ENCODE measurements at places on chromosomes 3 and 15. TPM values are rescaled to one million over a fixed set of nuclear protein-coding genes. Genes with fewer than 3 reads are reported as not detected.

The ST3GAL6 gene
- total RNA-seq, result 8.3 TPM

The CP gene
- 1.1 TPM for total RNA-seq

The FBXO40 gene
- total RNA-seq, result 0.04 TPM

The FES gene
- 9.7 TPM for total RNA-seq

The EFCC1 gene
- 0.16 TPM for total RNA-seq

The VEPH1 gene
- 9.2 TPM for total RNA-seq

The GABPB1 gene
- 25.0 TPM for total RNA-seq

The TMEM212 gene
- total RNA-seq, result not detected

The DNAJA4 gene
- 10.1 TPM for total RNA-seq

The ZKSCAN7 gene
- 8.9 TPM for total RNA-seq

The LSMEM2 gene
- total RNA-seq, result 0.57 TPM

- DNase-seq, result no peak
Observed at GRCh38 chr3:197522183-197522715, 33.5 kb downstream of the BDH1 start.

- DNase-seq, result no peak
Observed at GRCh38 chr15:78842519-78842918, 30.2 kb upstream of the MORF4L1 start.

DNA sequence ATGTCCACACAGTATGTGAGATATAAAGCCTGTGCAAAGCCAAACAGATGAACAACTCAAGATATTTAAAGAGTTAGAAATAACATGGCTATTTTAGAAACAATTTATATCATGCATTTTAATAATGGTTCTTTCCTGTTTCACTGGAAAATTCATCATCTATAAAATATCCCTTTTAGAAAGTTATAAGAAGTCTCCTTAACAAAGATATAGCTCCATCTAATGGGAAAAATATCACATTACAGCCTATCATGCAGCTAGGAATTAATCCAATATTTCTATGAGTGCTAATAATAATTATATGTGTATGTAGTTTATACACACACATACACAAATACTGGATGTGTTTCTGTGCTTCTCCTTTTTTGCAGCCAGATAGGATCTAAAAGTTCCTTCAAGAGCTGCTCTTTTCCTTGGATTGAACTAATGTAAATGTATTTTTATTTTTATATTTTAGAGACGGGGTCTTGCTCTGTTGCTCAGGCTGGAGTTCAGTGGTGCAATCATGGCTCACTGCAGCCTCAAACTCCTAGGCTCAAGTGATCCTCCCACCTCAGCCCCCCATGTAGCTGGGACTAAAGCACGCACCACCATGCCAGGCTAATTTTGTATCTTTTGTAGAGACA is 21.6 kb downstream of the RPL22L1 start:
- DNase-seq, result no peak

DNA sequence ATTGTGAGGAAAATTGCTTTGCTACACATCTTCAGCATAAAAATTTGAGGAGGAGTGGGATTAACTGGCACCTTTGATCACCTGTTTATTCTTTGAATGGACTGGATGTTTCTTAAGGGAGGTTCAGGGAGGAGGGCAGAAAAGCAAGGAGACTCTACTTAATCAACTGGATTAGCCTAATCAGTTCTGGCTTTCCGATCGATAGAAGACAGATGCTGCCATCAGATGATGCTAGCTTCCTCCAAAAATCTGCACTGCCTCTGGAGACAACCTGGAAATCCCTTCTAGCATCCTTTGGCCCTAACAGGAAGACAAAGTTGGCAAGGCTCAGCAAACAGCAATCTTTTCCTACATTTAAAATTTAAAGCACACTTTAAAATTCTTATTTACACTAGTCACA is 197.8 kb downstream of the EBLN2 start:
- DNase-seq, result no peak

DNA sequence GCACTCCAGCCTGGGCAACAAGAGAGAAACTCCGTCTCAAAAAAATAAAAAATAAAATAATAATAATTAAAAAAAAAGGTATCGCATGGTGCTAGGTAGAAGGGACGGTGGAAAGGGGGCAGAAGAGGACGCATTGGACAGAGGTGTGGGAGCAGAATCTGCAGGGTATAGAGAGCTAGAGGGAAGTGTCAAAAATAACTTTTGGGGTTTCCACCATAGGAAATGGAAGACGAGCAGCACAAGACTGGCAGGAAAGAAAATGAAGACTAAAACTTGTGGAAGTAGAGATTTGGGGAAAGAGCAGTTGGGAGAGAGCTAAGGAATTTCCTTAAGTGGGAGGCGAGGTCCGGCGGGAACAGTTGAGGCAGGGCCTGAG is 585 bp upstream of the MKRN2 start:
- DNase-seq, result no peak

GRCh38 chr15:53564647-53565046 is 194.8 kb downstream of the WDR72 start:
- DNase-seq, result no peak

- DNase-seq, result no peak
Observed at GRCh38 chr3:161251716-161252115, 30.6 kb downstream of the NMD3 start.

GRCh38 chr15:54941417-54941816 is 255.3 kb downstream of the RSL24D1 start:
- no peak for DNase-seq

GRCh38 chr15:36818260-36818659 is 238.8 kb downstream of the CDIN1 start:
- DNase-seq, result no peak

- no peak for DNase-seq
Observed at GRCh38 chr3:113897373-113897777, 50.4 kb upstream of the ZDHHC23 start.

GRCh38 chr3:78483090-78483489 is 1284.7 kb downstream of the ROBO1 start:
- DNase-seq, result no peak

GRCh38 chr3:120526011-120526870 is 69.9 kb upstream of the NDUFB4 start:
- DNase-seq, result no peak

GRCh38 chr3:37689645-37690356 is 171.9 kb upstream of the CTDSPL start:
- no peak for DNase-seq

DNA sequence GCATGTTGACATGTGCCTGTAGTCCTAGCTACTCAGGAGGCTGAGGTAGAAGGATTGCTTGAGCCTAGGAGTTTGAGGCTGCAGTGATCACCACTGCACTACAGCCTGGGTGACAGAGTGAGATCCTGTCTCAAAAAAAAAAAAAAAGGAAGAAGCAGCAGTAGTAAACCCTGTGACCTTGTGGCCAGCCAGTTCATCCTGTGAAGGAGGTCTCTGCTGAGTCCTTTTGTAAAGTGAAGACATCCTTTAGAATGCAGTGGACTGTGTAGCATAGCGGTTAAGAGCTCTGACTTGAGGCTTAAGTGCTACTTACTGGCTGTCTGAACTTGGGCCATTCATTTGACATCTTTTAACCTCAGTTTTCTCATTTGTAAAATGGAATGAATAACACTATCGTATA is 8.3 kb downstream of the EXOSC7 start:
- no peak for DNase-seq

DNA sequence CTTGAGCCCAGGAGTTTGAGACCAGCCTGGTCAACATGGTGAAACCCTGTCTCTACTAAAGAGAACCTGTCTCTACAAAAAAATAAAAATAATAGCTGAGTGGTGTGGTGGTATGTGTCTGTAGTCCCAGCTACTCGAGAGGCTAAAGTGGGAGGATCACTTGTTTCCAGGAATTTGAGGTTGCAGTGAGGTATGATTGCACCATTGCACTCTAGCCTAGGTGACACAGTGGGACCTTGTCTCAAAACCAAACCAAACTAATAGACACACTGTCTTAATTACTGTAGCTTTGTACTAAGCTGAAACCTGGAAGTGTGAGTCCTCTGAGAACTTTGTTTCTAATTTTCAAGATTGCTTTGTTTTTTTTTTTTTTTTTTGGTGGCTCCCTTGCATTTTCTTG is 30.4 kb downstream of the MGA start:
- DNase-seq, result no peak

DNA sequence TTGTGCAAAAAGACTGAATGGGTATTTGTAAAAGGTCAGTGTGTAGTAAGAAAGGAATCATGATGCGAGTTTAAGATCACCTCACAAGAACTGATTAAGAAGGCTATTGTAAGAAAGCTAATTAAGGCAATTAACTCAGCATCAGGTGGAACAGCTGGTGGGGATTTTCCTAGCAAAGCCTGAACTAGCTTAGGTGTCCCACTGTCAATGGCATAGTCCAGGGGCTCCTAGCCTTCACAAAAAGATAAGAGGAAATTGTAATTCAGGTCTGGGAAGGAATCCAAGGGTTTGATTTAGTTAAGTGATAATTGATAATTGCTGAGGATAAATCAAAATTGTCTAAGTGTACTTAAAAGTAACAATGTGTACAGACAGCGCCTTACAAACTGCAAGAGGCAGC is 901.6 kb downstream of the TUSC7 start:
- DNase-seq, result no peak

DNA sequence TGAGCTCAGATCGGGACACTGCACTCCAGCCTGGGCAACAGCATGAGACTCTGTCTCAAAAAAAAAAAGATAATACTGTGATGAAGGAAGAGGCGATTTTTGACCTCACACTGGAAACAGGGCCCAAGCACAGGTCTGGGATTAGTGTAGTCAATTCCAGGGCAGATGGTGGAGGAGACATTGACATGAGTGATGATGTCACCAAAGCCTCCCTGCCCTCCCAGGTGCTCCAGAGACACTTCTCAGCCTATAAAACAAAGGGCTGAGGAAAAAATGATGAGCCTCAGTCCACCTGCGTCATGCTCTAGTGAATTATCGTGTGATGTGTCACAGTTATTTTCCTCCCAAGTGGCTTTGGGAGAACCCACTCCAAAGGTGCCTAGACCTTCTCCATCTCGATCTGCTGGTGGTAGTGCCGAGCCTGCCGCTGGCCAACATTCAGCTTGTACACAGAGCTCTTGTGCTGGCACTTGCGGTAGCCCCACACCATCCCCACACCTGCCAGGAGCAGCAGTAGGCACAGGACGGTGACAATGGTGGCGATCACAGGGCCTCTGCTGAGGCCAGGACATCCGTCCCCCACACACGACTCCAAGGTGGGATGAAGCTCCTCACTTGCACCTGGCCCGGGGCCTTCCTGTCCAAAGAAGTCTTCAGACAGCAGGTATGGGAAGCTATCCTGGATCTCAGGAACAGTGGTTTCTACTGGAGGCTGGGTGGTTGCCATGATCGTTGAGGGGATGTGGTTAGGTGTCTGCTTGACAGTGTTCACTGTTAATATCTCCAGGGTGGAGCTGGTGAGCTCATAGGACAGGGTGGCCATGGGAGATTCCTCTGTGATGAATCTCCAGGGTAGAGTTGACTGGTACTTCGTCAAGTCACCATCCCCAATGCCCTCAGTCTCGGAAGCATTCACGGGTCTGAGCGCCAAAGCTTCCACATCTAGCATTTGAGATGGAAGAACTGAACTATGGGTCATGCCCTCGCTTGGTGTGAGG is 38.8 kb downstream of the CRTAP start:
- DNase-seq, result no peak

- no peak for DNase-seq
Observed at GRCh38 chr3:127544803-127545201, 45.7 kb downstream of the TPRA1 start.

GRCh38 chr3:112010636-112011035 is 11.9 kb downstream of the TAGLN3 start:
- DNase-seq, result no peak

DNA sequence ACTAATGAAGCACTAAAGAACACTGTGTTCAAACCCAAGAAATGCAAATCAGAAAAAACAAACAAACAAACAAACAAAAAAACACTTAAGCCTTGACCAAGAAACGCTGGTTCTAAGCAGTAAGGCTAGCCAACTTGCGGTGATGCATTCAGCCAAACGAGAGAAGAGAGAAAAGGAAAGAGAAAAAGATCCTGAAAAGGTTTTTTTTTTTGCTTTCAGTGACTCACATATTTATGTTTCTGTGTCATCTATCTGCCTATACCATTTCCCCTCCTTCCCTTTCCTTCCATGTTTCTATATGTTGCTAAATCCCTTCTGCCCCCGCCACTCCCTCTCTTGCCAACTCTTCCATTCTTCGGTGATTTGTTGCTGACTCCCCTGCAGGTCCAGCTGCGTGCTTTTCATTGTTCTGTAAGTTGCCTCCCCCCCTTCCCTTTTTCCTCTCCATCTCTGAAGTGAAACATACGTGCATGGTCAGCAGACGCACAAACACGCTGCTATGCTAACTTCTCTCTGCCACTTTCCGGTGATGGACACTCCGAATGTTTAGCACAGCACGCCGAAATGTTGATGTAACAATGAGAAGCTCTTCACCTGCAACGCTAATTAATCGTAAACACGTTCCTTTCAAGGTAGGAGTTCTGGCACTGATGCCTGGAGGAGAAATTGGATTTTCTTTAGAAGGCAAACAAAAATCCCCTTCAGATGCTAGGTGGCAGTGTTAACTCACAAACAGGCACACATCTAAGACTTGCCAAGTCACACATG is 154.4 kb downstream of the TUSC7 start:
- peak; percentile 22 for DNase-seq

GRCh38 chr15:88769161-88769971 is 33.9 kb upstream of the ACAN start:
- peak; percentile 58 for DNase-seq

- DNase-seq, result no peak
Observed at GRCh38 chr3:27479806-27480543, 4.2 kb downstream of the SLC4A7 start.

GRCh38 chr3:143410259-143410658 is 290.7 kb downstream of the CHST2 start:
- no peak for DNase-seq

GRCh38 chr15:72751751-72752455 is 31.7 kb downstream of the ADPGK start:
- no peak for DNase-seq
